Testis (tissue), 5 donors: ENCODE measurements at places on chromosomes 3 and 15.

DNA sequence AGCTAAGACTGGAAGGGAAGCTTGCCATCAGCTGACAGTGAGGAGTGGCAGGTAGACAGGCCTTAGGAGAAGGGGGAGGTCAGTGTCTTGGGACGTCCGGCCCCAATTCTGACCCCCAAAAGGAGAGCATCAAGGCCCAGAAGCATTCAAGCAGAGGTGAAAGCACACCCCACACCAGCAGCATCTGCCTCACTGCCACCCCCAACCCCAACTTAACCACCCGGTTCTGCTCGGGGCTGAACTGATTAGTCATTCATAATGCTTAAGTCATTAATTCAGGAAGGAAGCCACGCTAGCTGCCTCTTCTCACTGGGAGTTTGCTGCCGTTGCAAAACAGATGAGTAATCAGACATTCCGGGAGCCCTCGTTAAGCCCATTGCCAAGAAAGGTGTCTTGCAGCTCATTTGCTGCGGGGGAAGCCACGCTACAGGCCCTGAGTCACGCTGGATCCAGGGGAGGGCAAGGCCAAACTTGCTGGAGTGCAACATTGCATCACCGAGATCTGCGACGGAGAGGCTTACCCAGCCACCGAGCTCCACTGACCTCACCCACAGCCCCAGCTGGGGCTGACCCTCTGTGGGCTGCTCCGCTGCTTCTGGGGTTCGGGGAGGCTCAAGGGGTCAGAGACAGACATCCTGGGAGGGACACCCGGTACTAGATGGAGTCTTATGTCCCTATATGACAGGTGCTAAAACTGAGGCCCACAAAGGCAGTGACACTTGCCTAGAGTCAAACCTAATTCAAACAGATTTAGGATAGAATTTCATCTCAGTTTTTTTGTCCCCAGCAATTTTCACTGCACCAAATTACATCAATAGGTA lies 46.4 kb upstream of the HES1 start:
- DNase-seq = peak; percentile 38

DNA sequence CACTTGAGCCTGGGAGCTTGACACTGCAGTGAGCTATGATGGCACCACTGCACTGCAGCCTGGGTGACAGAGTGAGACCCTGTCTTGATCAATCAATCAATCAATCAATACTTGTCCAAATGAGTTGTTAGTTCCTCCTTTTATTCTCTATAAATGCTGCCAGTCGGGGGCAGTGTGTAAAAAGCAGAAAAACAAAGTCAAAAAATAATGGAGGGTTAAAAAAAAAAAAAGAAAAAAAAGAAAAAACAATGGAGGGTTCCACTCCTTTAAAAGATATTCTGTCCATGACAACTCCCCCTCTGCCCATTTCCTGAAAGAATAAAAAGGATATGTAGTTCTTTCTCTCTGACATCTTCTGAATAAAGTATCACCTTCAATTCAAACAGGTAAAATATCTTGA lies 1068.6 kb downstream of the FHIT start:
- no peak for DNase-seq

- no peak for DNase-seq
Observed at GRCh38 chr3:38650248-38650951, 913 bp upstream of the SCN5A start.

- peak; percentile 64 for DNase-seq
Observed at GRCh38 chr3:127628788-127629466, at the start of gene PODXL2. Gene PODXL2 (plus strand): TSS chr3:127629185. CDS start chr3:127629220, 35 bp downstream.

DNA sequence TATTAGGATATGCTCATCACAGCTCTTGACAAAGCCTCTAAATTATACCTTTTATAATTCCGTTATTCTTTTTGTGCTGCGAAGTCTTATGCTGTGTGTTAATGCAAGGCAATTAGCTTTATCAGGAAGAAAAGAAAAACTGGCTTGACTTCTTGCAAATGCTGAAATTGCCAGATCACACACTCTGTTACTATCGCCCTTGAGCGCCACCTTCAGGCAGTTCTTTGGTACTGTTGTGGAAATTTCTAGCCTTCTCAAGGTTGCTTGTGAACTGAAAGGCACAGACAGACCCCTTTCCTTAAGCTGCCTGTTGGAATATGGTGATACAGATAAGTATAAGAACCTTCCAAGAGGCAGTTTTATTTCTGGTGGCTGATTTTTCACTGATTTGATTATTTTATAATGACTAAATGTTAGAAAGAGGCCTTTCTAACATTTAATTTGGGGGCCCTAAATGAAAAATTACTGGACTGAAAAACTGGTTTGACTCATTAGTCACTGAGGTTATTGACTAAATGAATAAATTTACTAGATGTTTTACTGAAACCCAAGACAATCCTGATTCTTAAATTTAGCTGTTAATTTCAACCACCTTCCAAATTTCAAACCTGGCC lies 126.2 kb upstream of the RASGRP1 start:
- peak; percentile 81 for DNase-seq

DNA sequence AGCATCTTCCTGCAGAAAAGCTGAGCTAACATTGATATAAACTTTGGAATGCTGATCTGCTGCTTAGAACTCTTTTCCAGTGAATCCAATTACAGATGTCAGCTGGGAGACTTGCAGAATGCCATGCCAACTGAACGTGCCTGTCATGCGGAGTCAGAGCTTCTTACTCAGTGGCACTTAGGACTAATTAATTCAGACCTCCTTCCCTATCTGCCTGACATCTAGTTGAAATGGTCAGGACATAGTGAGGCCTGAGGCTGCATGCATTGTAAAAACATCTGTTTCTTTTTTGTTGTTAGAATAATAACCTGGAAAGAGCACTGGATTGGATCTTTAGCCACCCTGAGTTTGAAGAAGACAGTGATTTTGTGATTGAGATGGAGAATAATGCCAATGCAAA lies 112.6 kb downstream of the USP13 start:
- DNase-seq = no peak

GRCh38 chr3:171092467-171092911 lies 66.0 kb upstream of the SLC2A2 start:
- DNase-seq = no peak

DNA sequence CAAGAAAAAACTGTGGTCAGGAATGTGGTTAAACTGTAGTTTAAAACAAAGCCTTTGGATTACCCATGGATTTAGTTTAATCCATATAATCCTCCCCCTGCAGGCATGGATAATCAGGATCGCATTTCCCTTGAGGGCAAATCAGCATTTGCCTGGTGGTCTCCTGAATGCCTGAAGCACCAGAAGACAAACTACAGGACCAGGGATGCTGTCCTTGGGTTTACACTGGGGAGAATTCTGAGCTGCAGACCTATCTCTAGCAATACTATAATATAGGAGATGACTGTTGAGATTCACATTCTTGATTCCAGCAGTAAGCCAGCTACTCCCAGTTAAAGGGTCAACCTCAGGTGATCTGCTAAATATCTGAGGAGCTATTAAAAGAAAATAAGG lies 10.6 kb downstream of the PIK3CB start:
- DNase-seq = no peak

DNA sequence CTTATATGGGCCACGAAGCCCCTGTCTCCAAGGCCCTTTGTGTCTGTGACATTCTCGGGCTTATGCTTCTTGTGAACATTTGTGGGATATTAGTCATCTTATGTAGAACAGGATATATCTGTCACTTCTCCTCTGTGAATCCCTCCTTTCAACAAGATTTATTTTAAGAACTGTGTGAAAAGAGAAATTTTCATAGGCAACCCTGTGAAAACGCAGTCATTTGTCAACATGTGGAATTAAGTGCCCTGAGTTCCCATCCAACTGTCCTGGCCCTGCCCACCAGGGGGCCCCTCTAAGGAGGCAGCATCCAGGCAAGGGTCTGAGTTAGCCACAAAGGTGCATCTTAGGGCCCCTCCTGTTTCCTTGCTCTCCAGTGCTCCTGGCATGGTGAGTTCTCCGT lies 76.8 kb upstream of the CHRNA7 start:
- no peak for DNase-seq

GRCh38 chr3:143525408-143525807 lies 322.9 kb downstream of the SLC9A9 start:
- DNase-seq = no peak

GRCh38 chr3:183185696-183186095 lies 23.2 kb upstream of the LAMP3 start:
- DNase-seq = no peak

- DNase-seq = no peak
Observed at GRCh38 chr3:102302020-102302419, 132.8 kb upstream of the ZPLD1 start.

DNA sequence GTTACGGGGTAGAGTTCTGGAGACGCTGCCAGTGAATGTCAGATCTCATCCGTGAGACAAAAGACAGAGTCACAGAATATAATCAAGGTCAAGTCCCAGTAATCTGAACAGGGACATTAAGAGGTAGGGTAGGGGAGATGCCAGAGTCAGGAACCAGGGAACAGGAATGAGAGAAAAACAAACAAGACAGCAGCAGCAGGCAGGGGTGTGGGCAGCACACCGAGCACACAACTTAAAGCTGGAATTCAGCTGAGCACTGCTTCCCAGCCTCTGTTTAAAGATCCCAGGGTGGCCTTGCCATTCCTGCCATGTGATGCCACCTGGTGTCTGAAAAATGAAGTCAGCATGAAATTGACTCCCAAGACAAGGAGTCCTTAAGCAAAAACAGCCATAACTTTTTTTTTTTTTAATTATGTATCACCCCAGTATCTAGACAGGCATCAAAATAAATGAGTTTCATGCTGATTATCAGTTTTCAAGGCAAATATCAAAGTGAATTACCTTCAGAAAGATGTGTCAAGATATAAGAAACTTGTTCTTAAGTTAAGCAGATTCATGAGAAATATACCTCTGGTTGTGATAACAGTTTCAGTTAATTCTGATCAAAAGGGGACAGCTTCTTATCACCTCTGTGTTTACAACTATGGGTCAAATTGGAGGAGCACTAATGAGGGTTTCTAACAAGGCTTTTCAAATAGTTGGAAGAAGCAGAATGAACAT lies 203.7 kb downstream of the SLC9A9 start:
- DNase-seq = peak; percentile 72

- DNase-seq = no peak
Observed at GRCh38 chr3:188881954-188882641, 289.7 kb upstream of the TPRG1 start.

DNA sequence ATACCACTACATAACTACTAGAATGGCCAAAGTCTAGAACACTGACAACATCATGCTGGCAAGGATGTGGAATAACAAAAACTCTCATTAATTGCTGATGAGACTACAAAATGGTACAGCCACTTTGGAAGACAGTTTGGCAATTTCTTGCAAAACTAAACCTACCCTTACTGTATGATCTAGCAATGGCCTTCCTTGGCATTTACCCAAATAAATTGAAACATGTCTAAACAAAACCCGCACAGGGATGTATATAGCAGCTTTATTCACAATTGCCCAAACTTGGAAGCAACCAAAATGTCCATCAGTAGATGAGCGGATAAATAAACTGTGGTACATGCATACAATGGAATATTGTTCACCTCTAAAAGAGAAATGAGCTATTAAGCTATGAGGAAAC lies 87.9 kb upstream of the SLC24A5 start:
- no peak for DNase-seq

DNA sequence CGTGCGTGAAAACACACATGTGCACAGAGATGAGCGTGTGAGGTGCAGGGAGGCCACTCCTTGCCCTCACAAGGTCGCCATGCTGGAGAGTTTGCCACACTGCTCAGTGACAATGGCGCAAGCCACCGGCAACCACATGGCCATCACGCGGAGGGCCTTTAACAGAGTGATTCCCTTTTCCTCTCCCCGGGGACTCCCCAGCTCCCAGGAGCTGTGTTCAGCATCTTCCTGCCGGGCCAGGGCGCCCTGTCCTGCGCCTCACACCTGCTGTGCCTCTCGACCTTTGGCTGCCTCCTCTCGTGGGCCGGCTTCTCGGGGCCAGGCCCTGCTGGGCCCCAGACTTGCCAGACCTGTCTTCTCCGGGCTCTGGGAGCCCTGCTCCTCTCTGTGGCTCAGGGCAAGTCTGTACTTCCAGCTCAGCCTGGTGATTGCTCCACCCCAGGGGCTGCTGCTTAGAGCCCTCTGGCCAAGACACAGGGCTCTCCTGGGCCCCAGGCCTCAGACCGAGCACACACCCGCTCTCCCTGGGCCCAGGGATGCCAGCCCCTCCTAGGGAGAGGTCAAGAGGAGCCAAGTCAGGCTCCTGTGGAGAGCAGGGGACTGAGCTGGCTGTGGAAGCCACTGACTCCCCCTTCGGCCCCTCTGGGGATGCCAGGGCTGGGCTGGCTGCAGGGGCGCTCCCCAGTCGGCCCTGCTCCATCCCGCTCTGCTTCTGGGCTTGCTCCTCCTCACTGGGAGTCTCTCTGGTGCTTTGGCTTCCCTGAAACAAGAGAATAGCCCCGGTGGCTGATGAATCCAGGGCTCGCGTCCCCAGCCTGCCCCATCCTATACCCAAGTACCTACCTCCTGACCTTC lies 5.6 kb downstream of the CCDC9B start:
- DNase-seq = no peak

DNA sequence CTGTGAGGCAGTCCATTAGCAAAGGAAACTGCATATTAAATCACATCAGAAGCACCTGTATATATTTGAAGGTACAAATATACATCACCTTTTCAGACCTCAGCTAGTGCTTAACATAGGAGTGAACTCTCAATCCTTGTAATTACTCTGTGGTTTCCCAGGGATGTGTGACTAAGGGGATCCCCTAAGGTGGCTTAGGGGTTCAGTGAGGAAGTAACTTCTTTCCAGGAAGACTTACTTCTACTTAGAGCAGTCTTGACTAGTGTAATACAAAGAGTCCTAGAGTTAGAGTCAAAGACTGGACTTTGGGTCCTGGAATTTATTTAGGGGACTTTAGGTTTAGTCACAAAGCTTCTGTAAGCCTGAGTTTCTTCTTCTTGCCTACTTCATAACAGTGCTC lies 8.7 kb upstream of the SUMF1 start:
- DNase-seq = no peak

GRCh38 chr3:160676547-160677303 lies at the start of gene ARL14:
Gene ARL14 (plus strand): TSS chr3:160677160. CDS start chr3:160677347, 187 bp downstream.
- no peak for DNase-seq

- DNase-seq = no peak
Observed at GRCh38 chr3:117998071-117998470, 1036.6 kb downstream of the IGSF11 start.

DNA sequence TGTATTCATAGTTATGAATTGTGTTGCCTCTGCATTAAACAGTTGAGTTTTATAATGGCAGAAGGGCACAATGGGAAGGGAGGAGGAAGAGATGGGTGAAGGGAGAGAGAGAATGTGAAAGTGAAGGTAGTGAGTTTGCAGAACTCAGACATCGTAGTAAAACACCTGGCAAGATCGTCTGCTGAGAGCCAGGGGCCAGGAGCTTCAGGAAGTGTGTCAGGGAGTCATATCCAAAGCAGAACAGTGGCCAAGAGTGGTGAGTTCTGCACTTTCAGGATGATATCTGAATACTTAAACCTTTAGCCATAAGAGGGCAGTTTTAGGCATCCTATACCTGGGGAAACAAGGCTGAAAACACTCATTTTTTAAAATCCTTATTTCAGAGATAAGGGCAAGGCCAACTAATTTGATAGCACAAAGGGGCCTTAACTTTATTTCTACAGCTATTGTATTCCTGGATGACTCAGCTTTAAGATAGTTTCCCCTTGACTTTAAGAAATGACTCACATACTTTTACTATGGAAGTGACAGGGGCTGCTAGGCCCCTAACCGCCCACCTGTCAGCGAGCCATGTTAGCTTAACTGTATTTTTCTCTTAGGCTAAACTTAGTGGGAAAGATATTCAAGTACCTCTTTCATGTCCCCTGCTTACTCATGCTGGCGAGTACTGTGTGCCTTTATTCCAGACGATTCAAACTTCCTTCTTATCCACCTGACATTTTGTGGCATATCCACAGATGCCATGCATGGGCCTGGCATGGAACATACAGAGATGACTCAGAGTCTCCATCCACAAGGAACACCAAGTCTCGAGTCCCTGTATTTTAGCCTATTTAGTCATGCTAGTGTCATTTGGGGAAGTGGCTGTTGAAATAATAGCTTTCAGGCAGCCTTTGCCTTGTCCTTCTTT lies 53.9 kb downstream of the RLBP1 start:
- DNase-seq = no peak
